ENCODE measurements at places on chromosomes 5 and 9.

GRCh38 chr9:126773004-126773607 is 31.7 kb upstream of the ZBTB43 start:
- DNase-seq: no peak

DNA sequence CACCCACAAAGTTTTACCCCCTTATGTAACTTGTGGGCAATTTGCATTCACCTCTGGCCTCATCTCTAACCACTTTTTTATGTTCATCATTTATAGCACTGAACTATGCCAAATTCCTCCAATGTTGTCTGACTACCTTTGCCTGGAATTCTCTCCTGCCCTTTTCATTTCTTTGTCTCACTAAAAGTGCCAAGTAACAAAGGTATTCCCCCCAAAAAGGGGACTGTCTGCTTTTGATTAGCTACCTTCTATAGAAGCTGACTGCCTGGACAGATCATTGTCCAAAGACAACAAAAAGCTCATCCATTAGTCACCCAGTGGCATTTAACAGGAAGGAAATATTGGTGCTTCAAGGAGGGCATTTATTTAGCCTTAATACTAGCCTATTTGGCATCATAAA is 189.9 kb upstream of the VCAN start:
- no peak for DNase-seq

GRCh38 chr9:112858625-112859147 is 32.0 kb downstream of the SLC46A2 start:
- no peak for DNase-seq

DNA sequence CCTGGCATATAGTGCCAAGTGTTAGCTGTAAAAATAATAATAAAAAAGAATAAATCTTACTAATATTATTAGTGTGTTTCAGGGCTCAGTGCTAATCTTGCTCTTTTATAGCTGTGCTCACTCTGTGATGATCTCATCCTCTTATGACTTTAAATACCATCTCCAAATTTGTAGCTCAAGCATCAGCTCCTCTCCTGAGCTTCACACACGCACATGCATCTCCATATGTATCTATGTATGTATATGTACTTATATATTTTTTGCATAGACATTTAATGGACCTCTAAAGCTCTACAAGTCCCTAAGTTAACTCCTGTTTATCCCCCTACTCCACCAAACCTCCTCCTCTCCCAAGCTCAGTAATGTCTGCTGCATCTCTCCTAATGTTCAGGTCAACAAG is 170.8 kb upstream of the NR3C1 start:
- DNase-seq: no peak

- no peak for DNase-seq
Observed at GRCh38 chr9:129586685-129587084, 34.2 kb downstream of the C9orf50 start.

- no peak for DNase-seq
Observed at GRCh38 chr5:152568016-152568415, 162.9 kb upstream of the NMUR2 start.

DNA sequence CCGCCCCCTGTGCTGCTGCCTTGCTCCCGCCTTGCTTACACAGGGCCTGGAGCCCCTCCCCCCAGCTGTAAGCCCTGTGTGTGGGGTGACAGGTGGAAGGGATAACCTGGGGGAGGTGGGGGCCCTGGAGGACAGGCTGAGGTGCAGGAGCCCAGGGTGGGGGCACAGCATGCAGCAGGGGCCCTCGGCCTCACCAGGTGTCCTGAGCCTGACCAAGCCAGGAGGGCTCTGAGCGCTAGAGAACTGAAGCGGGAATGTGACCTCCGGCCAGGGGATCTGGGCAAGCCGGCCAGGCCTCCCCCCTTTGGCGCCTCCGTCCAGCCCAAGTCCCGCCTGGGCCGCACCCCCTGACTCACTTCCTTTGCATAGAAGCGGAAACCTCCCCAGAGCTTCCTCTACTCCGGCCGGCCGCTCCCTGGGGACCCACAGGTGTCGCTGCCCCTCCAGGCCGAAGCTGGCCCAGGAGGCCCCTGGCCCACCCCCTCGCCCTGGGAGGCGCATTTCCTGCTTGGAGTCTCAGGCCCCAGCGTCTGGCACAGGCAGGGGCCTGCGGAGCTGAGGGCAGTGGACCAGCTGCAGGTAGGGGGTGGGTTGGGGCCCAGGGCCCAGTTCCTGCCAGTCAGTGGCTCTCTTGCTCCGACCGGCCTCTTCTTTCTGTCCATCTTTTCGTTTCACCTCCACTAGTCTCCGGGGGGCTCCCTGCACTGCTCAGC is at the start of gene TOR4A:
Gene TOR4A, plus strand, starts transcription at position 398 of the 713 bp plus-strand sequence. CDS start 964 bp downstream, outside the sequence.
- no peak for DNase-seq

- DNase-seq: no peak
Observed at GRCh38 chr9:28502189-28502588, 928.9 kb upstream of the C9orf72 start.

DNA sequence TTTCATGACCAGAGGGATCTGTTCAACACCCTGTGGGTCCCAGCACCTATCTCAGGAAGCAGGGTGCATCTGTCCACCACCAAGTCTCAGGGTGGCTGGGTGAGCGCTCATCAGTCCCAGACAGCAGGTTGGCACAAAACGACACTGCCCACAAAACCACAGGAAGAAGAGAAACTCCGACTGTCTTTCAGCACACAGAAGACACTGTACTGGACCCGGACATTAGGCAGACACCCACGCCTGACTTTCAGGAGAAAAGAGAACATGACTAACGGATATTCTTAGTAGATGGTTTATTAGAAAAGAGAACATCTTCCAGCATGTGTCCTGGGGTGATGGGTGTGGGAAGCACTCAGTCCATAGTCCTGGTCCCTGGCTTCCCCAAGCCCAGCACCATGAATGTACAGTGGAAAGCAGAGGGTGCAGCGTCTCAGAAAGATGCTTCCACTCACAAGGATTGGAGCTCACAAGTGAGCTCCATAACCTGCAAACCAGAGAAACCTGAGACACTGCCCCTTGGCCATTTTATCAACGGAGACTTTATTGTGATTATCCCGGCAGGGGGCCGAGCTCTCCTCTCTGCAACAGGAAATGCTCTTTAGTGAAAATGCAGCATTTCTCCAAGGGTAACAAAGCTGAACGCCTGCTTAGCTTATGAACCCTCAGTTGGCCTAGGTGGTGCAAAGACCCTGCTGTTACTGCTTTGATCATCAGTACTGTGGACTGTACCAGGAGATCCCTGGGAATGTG is 35.8 kb upstream of the LCP2 start:
- peak; percentile 63 for DNase-seq

GRCh38 chr9:93072383-93072795 is 13.9 kb downstream of the SUSD3 start:
- no peak for DNase-seq

DNA sequence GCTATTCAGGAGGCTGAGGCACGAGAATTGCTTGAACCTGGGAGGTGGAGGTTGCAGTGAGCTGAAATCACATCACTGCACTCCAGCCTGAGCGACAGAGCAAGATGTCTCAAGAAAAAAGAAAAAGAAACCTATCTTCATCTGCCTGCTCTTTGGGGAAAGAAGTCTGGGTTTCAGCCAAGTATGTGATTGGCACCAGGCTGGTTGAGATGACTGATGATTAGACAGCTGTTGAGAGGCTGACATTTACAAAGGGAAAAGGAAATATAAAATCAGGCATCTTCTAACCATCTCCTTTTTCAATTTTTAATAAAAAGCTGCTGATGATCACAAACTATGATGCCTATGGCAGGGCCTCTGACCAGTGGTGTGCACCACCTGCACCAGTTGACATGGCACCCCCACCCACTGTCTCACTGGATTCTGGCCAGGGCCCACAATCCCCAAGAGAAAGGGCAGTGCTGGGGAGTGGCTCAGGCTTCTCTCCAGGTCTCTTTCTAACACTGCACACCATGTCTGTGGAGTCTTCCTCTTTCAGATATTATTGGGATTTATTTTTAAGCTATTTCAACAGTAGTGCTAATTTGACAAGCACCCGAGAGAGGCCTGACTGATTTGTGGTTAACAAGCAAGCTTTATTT is 17.2 kb upstream of the C5orf15 start:
- no peak for DNase-seq

DNA sequence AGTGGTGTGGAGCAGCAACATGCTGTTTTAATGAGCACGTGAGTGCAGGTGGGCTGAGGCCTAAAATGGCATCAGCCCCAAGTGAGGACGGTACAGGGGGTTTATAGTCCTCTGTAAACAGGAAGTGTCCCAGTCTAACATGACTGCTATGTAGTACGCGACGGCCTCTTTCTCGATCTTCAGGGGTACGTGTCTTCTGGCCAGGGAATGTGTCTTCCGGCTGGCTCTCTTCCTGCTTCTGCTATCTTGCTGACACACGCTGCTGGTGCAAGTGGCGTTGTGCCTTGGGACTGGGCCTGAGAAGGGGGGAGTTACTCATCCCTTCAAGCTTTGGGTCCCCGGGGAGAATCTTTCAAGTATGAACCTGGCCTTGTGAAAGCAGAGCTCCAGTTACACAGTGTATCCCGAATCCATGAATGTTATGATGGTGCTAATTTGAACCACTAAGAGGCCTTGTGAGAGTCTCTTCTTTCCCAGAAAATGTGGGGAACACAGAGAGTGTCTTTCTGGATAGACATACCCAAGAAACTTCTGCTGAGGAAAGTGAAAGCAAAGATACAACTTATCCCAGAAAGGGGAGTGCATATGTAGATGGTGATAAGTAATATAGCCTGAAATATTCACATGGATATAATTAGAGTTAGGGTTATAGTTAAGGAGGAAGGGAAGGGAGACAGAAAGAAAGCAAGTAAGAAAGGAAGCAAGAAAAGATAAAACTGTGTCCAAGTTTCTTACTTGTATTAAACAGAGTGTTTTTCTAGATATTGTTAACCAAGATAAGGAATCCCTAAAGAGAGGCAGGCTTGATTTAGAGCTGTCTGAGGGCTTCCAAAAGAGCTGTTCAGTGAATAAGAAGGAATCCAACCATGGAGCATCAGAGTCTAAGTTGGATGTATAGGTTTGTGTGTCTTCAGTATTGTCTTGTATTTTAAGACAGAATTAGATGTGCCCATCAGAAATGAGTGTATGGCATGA is 35.5 kb upstream of the ANXA2R start:
- DNase-seq: no peak

DNA sequence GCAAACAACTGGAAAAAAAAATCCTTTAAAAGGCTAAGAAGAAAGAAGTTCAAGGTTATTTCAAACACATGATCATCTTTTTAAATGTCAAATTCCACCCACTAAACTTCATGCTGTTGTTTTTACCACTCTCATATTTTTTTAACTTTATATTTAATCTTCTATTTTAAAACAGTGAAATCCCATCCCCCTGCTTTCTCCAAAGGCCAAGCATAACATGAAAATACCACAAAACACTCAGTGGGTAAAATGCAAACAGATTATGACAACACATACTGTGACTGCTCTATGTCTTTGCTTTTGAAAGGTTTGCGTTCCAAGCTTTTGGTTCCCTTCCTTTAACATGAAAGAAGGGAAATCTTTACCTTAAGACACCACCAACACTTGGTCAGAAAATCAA is 127.6 kb downstream of the SNCAIP start:
- DNase-seq: no peak

- DNase-seq: no peak
Observed at GRCh38 chr9:103721056-103721455, 373.1 kb upstream of the SMC2 start.

GRCh38 chr5:96717874-96718273 is 55.7 kb downstream of the CAST start:
- no peak for DNase-seq

DNA sequence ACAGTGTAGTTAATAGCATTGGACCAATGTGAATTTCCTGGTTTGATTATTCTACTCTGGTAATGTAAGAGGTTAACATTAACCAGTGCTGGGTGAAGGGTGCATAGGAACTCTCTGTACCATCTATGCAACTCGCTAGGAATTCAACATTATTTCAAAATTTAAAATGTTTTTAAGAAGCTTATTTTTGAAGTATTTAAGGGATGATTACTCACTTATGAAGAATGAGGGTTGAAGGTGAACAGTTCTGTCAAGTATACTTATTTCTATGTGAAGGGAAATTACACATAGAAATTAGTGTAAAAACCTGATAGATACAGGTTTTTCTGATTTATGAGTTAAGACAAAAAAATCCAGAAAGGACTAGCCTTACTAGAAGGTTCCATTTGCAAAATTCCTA is 165.8 kb downstream of the INSYN2B start:
- no peak for DNase-seq

DNA sequence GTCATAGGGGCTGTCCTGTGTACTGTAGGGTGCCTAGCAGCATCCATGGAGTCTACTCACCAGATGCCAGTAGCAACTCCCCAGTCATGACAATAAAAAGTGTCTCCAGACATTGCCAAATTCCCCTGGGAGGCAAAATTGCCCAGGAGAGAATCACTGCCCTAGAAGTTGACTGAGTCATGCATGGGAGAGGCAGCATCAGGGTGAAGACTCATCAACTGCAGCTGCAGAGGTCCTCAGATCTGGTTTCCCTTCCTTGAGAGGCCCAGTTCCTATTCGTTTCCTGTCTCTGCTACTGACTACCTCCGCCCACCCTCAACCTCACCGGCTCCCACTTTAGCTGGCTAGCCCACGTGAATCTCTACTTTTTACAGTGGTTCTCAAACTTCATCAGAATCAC is 88.6 kb upstream of the AGXT2 start:
- no peak for DNase-seq

- DNase-seq: no peak
Observed at GRCh38 chr9:38000332-38000731, 68.7 kb downstream of the SHB start.

GRCh38 chr5:102561894-102562760 is 63.3 kb upstream of the SLCO6A1 start:
- no peak for DNase-seq

GRCh38 chr5:143063175-143063970 is 293.2 kb downstream of the ARHGAP26 start:
- no peak for DNase-seq

- DNase-seq: no peak
Observed at GRCh38 chr5:64766941-64767340, 1.6 kb downstream of the SREK1IP1 start.

DNA sequence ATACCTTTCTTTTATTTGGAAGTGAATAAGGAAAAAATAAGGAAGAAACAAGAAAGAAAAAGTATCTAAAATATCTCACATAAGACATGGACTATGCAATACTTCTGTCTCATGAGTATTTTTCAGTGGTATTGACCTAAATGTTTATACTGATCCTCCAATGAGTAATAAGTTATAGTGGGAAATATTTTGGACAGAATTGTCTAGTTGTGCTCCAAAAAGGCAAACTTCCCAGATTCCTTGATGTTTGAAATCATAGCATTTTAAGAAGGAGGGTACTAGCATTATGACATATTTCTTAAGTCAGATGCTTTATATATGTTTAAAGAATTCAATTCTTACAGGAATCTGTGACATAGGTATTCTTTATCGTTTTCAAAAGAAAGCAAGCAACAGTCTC is 34.5 kb upstream of the BASP1 start:
- no peak for DNase-seq

DNA sequence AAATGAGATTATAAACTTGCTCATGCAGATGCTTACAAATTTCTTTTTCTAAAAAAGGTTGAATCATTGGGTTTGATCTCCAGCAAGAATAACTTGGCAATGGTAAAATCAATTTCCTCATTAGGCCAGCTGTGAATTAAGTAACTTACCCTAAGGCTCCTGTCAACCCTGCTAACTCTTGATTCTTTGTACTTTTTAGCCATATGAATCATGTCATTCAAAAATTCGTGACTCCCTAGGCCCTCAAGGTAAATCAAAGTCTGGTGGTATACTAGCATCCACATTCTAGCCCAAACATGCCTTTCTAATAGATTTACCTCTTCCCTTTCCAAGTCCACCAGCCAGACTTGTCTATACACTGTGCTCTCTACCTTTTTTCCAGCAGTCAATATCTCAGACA is 420.8 kb upstream of the BRINP1 start:
- DNase-seq: no peak

- no peak for DNase-seq
Observed at GRCh38 chr9:107732781-107733522, 243.4 kb upstream of the KLF4 start.

- DNase-seq: no peak
Observed at GRCh38 chr5:141398608-141399007, 861 bp downstream of the PCDHGB5 start.

Measured in activated effector memory CD4-positive, alpha-beta T cell treated with Interleukin-2 at 50 U/mL for 16 hours (primary cell).